ENCODE measurements at places on chromosomes 12 and 14.

- DNase-seq = no peak
These were observed 77.1 kb downstream of the PLEKHG7 start for GRCh38 chr12:92779902-92780301.

- DNase-seq = no peak
These were observed 4.3 kb downstream of the SEL1L start for GRCh38 chr14:81529391-81529790.

DNA sequence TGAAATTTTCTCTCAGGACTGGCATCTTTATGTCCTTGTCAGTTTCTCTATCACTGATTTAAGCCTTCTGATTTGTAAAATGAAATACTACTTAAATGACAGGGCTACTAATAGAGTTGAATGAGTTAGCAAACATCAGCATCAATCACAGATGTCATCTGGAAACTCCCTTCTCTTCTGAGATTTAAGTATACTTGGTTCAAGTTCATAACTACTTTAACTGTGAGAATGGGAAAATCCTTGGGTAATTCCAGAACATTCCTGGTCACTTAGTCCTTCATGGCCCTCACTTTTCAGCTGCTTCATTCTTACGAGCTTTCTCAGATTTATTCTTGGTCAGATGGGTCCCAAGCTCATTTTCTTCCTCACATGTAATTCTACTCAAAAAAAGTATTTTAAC is 1655.3 kb upstream of the FLRT2 start:
- DNase-seq = no peak

DNA sequence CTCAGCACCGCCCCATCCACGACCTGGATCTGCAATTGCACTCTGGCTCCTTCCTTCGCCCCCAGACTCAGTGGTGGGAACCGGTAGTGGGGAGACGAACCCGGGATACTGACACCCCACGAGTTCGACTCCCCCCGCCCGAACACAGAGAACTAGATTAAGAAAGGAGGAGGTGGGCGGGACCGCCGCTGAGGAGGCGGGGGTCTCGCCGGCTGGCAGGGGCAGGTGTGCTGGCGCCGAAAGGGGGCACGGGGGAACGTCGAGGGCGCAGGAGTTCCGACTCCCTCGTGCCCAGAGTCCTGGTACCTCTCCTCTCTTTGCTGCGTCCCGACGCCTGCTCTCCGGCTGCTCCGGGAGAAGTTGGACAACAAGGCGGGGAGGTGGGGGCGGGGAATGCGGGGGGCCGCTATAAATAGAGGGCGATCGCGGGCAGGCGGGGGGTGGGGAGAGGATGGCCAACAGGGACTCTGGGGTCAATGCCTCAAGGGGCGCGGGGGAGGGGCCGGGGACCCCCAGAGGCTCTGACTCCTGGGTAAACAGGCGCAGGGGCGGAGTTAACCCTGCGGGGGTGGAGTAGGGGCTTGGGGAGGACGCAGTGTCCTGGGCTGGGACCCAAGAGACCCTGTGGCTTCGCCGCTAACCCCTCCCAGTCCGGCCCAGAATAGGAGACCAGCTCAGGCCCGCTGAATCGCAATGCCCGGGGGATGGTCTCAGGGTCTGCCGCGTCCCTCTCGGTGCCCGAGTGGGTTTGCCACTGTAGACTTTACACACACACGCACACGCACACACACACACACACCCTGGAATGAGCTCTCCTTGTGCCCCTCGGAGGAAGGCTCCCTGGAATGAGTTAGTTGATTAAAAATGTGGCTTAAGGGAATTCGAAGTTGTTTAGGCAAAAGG is 761 bp upstream of the NDRG2 start:
- no peak for DNase-seq

- no peak for DNase-seq
These were observed 8.7 kb upstream of the SPATS2 start for GRCh38 chr12:49358483-49359141.

GRCh38 chr14:87109271-87109670 is 883.7 kb downstream of the GALC start:
- DNase-seq = no peak

GRCh38 chr12:2247596-2247995 is 194.8 kb downstream of the CACNA1C start:
- no peak for DNase-seq

DNA sequence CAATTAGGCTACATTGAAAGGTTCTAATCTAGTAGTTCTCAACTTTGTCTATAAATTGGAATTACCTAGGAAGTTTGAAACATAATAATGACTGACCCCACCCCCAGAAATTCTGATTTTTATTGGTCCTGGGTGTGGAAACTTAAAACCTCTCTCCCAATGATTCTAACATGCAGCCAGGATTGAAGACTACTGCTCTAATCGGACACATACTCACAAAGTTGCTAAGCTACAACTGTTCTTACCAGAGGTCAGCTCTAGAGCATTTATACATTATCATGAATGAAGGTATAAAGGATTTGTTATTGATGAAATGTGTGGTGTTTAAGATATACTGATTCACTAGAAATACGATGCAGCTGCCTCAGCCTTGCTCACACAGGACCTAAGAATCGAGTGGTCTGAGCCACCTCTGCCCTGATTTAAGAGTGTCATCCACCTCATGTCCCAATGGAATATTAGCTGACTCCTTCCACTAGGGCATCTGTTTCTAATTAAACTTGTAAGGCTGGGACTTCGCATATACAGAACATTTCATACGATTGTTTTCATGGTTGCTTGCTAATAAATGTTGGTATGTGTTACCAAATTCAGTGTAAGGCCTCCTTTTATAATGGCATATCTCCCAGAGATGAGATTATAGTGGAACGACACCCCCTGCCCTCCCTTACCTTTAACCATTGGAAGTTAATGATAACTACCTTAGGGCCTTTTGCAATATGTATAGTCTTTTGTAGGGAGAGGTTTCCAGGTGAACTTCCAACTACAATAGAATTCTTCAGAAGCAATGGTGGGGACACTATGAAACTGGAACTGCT is 410.8 kb upstream of the PDE3A start:
- no peak for DNase-seq

- no peak for DNase-seq
These were observed 17.4 kb downstream of the HEATR5A start for GRCh38 chr14:31402764-31403439.

- no peak for DNase-seq
These were observed 232.8 kb upstream of the DIO3 start for GRCh38 chr14:101328412-101329028.

DNA sequence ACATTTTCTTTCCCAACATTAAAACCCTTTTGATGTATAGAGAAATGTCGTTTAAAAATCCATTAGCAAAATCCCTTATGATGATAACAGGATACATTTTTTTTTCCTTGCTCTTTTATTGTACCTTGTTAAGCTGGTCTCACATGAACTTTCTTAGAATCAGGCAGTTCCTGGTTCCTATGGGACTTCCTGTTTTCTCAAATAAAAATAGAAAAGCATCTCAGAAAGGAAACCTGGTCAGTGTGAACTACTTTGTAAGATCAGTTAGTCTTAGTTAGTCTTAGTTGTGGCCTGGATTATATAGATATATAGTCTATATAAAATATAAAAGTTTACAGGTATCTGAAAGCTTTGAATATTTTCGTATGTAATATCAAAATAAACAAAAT is 40.3 kb downstream of the LEMD3 start:
- DNase-seq = no peak

- no peak for DNase-seq
These were observed 44.9 kb downstream of the KTN1 start for GRCh38 chr14:55624913-55625312.

DNA sequence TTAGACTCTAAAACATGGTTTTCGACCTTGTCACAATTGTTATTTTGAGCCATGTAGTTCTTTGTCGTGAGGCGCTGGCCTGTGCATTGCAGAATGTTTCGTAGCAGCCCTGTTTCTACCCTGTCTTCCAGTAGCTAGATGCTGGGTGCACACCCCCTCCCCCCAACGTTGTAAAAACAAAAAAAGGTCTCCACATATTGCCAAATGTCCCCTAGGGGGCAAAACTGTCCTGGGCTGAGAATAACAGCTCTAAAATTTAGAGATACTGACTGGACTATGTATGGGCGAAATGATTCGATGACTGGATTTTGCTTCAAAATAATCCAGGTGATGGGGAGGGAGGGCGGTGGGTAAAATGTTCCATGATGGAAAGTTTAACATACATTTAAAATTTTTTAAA is 126.1 kb upstream of the FUT8 start:
- no peak for DNase-seq

- peak; percentile 9 for DNase-seq
These were observed 106.1 kb downstream of the PRICKLE1 start for GRCh38 chr12:42483521-42483790.

- no peak for DNase-seq
These were observed 448.7 kb downstream of the SLC6A15 start for GRCh38 chr12:84463741-84464495.

GRCh38 chr14:72741826-72742117 is 152.1 kb downstream of the DPF3 start:
- DNase-seq = no peak

DNA sequence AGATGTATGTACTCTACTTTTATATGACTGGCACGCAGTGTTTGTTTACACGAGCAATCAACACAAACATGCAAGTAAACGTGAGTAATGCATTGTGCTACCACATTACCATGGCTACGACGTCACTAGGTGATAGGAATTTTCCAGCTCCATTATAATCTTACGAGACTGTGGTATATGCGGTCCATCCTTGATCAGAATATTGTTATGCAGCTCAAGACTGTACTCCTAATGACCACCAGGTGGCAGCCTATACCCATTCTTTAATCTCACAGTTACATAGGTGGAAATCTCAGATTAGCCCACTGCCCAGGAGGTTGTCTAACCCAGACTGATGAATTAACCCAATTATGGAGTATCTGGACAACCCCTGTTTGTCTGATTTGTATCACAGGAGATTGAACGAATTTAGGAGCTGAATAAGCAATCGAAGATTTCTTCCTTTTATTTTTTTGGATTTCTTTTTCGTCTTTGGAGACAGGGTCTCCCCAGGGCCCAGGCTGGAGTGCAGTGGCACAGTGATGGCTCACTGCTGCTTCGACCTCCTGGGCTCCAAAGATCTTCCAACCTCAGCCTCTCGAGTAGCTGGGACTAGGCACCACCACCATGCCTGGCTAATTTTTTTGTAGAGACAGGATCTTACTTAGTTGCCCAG is 8.7 kb upstream of the TESPA1 start:
- no peak for DNase-seq

GRCh38 chr14:35124127-35124526 is 1.8 kb downstream of the PRORP start:
- no peak for DNase-seq

GRCh38 chr14:49921401-49921800 is 28.5 kb downstream of the ARF6 start:
- no peak for DNase-seq

GRCh38 chr14:104435147-104436046 is 144.2 kb upstream of the C14orf180 start:
- DNase-seq = no peak

DNA sequence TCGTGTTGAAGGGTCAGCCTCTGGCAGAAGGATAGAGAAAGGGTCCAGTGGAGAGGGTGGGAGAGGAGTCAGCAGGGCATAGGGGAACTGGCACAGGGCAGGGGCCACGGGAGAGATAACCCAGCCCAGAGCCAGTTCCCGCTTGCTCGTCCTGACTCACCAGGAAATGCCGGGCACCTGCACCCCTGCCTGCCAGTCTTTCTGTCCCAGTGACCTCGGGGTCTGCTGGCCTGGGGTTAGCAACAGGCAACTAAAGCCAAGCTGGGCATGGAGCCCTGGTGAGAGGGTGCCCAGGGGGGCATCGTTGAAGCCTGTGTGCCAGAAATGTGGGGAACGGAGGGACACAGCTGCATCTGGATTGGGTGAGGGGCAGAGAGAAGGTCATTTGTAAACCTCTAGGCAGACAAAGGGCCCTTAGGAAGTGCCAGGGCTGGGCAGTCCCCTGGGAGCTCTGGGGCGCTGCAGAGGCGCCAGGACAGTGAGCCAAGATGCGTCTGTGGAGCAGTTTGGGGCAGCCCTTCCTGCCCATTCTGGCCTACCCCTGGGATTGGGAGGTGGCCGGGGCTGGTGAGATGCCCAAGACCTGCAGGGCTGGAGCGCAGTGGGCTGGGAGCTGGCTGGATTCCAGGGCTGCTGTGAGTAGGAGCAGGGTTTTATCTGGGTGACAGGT is 5.5 kb downstream of the TNFAIP2 start:
- DNase-seq = no peak

DNA sequence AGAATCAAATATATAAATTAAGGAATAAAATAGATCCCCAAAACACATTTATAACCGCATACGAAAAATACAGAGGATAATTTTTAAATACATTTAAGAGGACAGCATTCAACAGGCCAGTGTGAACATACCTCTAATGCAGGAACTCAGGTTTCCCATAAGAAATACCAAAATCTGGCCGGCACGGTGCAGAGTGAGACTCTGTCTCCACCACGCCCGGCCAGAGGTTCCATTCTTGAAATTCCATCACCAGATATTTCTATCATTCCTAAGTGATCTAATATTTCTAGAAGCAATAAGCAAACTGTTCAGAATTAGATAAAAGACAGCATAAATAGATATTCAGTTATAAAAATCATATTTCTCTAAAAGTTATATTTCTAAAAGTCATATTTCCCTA is 30.2 kb upstream of the OASL start:
- DNase-seq = no peak

DNA sequence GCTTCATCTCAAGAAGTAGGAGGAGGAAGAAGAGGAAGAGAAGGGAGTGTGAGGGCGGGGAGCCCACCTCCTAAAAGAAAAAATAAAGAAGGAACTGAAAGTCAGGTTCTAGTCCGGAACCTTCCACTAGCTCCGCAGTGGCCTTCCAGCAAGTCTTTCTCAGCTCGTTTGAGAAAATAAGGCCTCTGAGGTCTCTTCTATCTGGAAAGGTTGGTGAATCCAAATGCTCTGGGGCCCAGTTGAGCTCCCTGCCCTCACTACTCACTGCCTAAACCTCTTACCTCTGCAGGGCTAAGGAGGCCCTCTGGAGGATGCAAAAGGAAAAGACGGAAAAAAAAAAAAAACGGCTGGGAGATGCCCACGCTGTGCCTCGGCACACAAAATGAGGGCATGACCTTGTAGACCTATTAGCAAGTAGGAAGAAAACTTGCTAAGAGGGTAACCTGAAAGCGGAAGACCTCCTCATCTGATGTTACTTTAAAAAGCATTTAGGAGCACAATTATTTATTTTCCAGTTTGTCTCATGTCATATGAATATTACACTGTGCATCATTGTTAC is 35.9 kb downstream of the FBLN5 start:
- DNase-seq = no peak

- no peak for DNase-seq
These were observed 279.0 kb downstream of the SLC16A7 start for GRCh38 chr12:59874781-59875180.

All from stimulated activated CD8-positive, alpha-beta memory T cell treated with anti-CD3 and anti-CD28 coated beads, Interleukin-12 subunit alpha, Interleukin-12 subunit beta, amount 100 ng/mL, for 4 hours (primary cell).